ENCODE measurements at places on chromosomes 2 and 18.
A peak's percentile ranks its signal among the peaks of the same experiment; 100 is the strongest.

- DNase-seq: peak; percentile 52
Measured at GRCh38 chr2:235098736-235099494, 147.1 kb downstream of the SH3BP4 start.

- DNase-seq: peak; percentile 27
Measured at GRCh38 chr2:8543383-8544170, 138.3 kb upstream of the ID2 start.

GRCh38 chr2:131827481-131828163, 299.9 kb downstream of the CCDC74A start:
- DNase-seq: no peak

DNA sequence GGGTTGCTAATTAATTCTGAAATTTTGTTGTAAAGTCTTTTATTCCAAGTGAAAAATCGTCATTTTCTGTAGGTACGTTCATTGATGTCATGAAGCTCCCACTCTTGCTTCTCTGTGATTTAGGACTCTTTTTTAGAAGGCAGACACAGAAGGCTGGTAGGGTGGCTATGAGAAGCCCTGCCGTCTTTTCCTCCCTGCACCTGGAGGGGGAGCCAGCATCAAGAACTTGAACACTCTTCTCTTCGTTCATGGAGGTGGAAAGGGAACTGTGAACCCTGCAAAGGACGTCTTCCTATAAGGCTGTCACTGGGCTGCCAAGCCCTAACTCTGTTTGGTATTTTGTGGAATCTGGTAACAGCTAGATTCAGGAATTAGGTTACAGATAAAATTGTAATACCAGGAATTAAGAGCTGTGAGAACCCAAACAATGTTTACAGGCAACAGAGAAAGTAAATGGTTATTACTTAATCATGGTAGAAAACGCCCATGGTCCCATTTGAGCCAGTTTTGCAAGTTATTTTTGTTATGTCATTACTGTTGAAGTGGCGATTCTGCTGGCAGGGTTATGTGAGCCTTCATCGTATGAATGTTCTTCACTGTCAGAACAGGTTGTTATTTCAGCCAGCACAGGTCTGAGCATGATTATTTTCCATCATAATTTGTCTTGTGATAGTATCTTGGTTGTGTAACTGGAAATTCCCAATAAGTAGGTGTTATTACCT, 112.2 kb downstream of the OSBPL6 start:
- no peak for DNase-seq

DNA sequence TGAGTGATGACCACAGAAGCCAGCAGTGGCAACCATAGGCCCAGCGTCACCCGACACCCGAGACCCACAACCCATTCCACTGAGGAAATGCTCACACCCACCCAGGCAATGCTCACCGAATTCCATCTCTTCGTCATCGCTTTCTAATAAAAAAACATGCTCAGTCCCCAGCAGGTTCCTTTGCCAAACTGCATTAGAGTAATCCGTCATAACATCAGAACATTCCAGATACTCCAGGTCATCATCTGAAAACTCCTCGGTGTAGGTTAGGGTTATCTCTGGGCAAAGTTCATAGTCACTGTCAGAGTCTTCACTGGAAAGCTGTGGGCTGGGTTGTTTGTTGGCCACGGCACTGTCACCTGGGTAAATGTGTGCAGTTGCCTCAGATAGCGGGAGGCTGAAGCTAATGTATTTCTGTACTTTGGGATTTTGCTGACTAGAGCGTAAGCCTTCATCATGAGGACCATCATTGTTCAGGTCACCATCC, 49.3 kb downstream of the ALPK2 start:
- peak; percentile 89 for DNase-seq

GRCh38 chr2:211175956-211176355, 619.6 kb downstream of the CPS1 start:
- no peak for DNase-seq

DNA sequence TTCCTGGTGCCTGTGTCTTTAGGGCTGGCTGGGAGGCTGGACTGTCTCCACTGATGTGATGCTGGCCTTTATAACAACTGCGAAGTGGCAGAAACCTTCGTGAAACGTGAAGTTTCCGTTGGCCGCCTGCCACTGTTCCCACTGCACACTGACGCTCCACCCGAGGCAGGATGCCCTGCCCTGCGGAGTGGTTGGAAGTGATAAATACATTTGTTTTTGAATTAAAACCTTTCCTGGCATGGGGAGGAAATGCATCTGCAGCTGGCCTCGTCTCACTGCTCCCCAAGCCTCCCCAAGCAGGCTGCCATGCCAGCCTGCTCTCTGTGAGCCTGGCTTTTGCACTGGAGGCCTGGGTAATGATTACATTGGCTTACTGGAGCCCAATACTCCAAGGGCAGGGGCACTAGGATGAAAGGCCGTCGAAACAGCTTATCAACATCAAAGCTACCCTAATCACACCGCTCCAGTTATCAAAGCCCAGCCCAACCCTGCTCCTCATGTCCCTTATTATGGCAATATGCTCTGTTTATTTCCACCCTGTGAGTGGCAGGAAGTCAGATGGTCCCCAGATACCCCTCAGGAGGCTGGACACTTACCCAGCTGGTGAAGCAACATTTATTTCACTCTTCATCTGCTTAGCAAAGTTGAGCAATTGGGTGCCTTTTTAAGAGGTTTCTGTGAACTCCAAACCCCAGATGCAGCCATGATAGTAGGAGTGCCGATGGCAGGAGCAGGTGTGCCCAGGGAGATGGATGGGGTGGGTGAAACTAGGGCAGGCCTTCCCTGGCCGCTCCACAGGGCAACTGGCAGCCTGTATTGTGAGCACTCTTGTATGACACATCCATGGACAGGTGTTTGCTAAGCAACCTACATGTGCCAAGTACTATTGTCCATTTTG, 97.4 kb upstream of the ITGA6 start:
- no peak for DNase-seq

DNA sequence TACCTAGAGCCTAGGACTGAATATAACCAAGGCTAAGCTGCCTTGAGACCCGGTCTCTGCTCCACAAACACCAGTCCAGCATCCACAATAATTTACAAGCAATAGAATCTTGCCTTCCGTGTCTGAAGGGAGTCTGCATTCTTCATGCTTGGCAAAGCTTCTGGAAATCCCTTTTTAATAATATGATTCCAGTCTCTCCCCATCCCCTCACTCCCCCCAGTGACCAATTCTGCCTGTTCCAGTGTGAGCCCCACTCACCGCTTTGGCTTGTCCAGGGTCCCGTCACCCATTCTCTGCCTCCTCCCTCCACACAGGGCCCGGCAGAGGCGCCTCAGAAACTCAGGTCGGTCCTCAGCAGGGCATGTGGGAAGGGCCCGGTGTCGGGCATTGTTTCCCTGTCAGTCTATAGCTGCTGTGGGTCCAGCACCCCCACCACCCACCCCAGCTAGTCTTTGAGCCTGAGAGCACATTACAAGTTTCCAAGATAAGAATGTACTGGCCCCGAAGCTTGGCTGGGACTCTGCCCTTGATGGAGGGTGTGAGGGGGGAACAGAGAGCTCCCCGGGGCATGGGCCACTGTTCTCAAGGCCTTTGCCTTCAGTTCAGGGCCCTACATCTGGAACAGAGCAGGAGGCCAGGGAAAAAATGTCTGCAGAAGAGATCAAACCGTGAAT, 129.7 kb upstream of the MYCN start:
- no peak for DNase-seq

DNA sequence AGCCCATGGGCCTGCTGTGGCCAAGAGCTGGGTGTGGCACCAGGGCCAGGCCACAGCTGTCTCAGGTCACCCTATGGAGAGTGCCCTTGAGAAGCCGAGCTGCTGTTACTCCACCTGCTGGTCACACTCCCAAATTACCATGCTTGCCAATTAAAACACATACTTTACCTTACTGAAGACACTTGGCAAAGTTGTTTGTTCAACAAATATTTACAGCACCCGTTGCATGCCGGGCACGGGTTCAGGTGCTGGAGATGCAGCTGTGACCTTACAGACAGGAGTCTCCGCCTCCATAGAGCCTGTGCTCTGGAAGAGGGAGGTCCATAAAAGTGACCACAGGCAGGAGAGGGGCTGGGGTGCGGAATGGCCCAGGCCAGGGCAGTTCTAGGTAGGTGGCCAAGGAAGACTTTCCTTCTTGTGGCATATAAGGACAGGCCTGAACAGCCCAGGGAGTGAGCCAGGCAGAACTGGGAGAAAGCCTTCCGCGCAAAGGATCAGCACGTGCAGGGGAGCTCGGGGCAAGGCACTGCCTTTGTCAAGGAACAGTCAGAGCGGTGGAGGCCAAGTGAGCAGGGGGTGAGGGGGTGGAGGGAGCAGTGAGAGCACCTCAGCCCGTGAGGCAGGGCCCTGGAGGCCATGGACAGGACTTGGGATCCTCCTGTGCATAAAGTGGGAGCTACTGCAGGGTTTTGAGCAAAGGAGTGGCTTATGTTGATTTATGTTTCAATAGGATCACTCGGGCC, 23.6 kb upstream of the RBM44 start:
- DNase-seq: no peak

GRCh38 chr2:227234429-227234828, 70.0 kb downstream of the COL4A3 start:
- no peak for DNase-seq

- no peak for DNase-seq
Measured at GRCh38 chr2:220708366-220708765, 863.7 kb downstream of the EPHA4 start.

GRCh38 chr18:74171910-74172606, 23.7 kb downstream of the TIMM21 start:
- DNase-seq: no peak

DNA sequence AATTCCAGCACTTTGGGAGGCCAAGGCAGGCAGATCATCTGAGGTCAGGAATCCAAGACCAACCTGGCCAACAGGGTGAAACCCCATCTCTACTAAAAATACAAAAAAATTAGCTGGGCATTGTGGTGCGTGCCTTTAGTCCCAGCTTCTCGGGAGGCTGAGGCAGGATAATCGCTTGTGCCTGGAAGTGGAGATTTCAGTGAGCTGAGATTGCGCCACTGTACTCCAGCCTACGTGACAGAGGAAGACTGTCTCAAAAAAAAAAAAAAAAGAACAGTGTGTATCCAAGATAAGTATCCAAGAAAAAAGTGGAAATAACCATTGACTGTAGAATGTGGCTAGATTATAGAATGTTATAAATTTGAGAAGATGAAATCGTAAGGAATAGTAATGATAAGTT, 142.1 kb downstream of the FAM124B start:
- no peak for DNase-seq

DNA sequence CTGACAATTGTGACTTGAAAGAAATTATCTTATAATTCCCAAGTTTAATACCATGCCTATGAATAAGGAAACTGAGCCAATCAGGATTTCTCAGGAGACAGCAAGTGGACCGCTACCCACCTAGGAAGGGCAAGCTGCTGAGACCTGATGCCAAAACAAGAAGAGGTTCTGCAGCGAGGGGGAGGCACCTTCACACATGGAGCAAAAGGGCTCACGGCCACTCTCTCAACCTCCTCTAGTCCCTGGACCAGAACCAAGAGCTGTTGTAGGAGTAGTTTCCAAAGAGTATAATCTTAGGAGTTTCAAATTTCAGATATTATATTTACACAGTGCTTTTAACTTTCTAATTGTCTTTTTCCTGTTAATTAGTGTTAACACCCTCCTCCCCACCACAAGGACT, 154.7 kb upstream of the ETAA1 start:
- no peak for DNase-seq
